Stimulated activated CD4-positive, alpha-beta T cell treated with anti-CD3 and anti-CD28 coated beads, Interleukin-4, amount 100 ng/mL, for 48 hours (primary cell): ENCODE measurements at places on chromosomes 5 and 9.

GRCh38 chr5:149561848-149562247, 10.6 kb upstream of the CSNK1A1 start:
- DNase-seq, result no peak

- DNase-seq, result no peak
Measured at GRCh38 chr9:90124961-90125360, 517.7 kb downstream of the DIRAS2 start.

DNA sequence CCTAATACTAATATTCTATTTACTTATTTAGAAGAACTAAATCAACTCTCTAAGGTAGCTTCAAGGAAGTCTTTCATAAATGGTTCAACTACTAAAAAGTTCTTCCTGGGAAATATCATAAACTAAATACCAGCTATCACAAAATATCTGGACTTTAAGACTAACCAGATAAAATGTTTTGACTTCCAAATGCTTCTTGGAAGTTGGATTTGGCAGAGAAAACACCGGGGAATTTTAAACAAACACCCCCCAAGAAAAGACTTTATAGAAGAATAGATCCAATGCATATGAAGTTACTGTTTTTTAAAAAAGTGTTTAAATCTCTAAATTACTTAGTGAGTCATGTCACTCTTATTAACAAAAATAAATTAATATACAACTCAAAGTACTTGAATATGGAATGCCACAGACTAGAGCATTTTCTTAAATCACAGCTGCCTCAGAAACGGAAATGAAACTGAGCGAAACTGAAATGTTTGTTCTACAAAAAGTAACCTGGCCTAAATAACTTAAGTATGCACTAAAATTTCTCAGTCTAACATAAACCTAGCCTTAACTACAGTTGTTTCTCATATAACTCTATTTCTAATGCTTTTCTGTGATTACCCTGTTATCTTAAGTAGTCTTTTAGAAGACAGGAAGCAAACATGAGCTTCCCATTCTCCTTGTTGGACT, 6.8 kb downstream of the ABCA1 start:
- DNase-seq, result no peak

GRCh38 chr5:10288592-10289219, 19.0 kb downstream of the CMBL start:
- peak; percentile 41 for DNase-seq

- peak; percentile 58 for DNase-seq
Measured at GRCh38 chr9:35664531-35665470, at the start of gene ARHGEF39. ARHGEF39 (minus strand) TSS chr9:35665195; CDS start chr9:35665169, 26 bp downstream.

DNA sequence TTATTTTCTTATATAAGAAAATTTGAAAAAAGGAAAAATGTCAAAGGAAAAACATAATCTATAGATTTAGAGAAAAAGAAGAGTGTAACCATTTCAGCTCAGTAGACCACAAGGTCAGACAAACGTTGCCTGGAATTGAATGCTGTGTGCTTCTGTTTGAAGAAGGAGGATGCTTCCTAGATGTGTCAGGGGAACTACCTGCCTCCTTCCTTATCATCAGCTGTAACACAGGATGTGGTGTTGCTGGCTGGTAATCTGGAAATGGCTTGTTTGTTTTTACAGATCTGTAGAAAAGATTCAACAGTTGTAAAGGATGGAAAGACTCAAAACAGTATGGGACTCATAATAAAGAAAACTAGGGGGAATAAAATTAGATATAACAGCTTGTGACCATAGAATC, 160.7 kb upstream of the MEF2C start:
- no peak for DNase-seq

DNA sequence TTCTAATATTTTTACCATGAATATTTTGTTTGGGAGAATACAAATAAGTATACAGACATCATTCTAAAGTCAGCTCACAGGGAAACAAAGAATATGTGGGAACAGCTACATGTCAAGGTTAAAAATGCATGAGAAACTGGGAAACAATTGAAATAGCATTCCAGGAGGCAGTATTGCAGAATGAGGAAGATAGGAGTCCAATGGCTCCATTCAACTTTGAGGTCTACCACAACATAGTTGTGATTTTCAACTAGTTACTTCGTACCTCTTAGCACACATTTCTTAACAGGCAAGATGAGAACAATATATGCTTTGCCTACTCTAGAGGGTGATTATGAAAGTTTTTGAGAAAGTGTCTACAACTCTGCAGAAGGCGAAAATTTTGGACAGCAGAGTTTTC, 35.2 kb upstream of the CAST start:
- no peak for DNase-seq

- no peak for DNase-seq
Measured at GRCh38 chr9:35056571-35057270, 15.7 kb downstream of the VCP start.

DNA sequence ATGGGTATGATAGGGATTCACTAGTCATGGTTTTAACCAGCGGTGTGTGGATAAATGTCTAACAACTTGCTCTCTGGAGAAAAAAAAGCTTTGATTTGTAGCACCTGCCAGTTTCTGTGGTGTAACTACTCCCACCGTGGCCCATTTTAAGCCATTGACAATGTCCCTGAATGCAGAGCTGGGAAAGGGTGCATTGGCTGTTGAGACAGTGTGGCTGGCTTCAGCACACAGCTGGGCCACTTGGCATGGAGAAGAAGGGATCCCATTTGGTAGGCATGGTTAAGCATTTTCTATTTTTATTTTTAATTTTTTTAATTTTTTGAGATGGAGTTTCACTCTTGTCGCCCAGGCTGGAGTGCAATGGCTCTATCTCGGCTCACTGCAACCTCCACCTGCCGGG, 31.5 kb upstream of the SYNPO start:
- DNase-seq, result no peak

- no peak for DNase-seq
Measured at GRCh38 chr9:128026773-128027541, 40.2 kb downstream of the NAIF1 start.
